ENCODE measurements at places on chromosomes 1 and 21.
A peak's percentile ranks its signal among the peaks of the same experiment; 100 is the strongest.

DNA sequence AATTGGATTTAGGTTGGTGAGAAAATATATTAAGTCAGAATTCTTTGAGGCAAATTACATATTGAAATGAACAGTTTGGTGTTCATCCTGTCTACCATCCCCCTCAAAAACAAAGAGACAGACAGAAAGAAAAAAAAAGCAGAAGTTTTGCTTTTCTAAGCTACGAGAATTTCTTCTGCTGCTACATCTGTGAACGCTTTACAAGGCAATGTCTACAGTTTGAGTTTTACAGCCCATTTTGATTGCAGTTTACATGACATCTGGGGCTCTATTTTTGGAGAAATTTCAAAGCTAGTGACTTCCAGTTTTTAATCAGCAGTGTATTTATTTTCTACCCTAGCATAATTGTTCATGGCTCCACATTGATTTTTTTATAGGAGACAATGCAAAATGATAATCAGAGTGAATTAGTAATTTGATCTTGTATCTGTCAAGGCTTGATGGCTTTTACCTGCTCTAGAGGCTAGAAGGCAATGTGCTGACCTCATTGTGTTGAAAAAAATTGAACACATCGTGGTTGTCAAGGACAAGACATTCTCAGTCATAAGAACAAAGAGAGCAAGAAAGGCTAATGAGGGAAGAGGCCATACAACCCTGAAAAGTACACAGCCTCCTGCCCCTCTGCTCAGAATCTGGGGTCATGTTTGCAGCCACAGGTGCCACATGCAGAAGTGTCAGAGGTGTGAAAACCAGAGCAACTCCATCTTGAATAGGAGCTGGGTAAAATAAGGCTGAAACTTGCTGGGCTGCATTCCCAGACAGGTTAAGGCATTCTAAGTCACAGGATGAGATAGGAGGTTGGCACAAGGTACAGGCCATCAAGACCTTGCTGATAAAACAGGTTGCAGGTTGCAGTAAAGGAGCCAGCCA, 201.0 kb upstream of the CAMK1G start:
- DNase-seq, result no peak

GRCh38 chr1:6183520-6183989, 3.4 kb upstream of the CHD5 start:
- peak; percentile 67 for DNase-seq

DNA sequence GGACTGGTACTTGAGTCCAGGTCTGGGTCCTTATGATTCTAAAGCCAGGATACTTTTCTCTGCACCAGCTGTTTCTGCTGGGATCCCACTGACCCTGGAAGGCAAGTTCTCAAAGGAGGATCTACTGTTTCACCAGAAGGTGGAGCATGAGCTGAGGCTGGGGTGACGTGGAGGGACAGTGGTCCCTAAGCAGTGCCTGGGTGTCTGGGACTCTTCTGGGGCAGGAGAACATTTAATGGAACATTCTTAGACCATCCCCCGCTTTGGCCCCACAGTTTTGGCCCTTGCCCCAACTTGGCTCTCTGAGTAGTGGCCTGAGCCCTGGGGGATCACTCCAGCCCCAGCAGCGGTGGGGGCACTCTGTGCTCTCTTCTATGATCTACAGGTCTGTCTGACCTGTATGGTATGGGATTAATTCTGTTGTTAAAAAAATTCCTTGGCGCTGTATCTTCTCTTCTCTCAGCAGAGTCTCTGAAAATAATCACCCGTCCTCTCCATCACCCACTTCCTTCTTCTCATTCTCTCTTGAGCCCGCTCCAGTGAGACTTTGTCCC, 60.3 kb upstream of the CSF3R start:
- peak; percentile 83 for DNase-seq

GRCh38 chr1:177571076-177571475, 398.8 kb downstream of the SEC16B start:
- DNase-seq, result peak; percentile 59

DNA sequence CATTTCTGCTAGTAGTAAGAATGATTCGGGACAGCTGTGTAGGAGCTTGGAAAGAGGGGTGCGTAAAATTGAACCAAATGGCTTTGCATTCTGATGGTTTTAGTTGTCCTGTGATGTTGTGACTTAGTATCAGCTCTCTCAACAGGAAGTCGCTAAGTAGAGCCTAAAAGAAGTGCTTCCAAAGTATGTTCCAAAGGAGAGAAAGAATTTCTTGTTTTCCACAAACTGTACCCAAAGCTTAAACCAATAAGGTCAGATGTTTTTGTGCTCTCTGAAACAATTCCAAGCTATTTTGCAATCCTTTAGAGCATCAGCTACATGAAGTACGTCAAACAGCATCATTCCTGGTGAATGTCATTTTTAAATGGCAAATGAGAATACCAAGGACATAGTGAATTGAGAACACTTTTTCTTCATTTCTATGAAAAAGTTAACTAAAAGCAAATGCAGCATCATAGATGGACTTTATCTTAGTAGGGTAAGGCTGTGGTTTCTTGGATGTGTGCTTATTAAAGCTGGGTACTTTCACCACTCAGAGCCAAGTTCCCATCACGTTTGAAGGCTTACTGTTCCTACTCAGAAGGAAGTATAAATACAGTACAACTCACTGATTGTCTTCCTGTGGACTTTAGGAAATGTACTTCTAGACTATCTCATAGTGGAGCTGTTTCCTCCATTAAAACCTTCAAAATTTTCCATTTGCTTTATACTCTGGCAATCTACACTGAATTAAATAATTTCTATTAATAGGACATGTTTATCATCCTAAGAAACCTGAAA, 148.6 kb downstream of the C1orf21 start:
- no peak for DNase-seq

DNA sequence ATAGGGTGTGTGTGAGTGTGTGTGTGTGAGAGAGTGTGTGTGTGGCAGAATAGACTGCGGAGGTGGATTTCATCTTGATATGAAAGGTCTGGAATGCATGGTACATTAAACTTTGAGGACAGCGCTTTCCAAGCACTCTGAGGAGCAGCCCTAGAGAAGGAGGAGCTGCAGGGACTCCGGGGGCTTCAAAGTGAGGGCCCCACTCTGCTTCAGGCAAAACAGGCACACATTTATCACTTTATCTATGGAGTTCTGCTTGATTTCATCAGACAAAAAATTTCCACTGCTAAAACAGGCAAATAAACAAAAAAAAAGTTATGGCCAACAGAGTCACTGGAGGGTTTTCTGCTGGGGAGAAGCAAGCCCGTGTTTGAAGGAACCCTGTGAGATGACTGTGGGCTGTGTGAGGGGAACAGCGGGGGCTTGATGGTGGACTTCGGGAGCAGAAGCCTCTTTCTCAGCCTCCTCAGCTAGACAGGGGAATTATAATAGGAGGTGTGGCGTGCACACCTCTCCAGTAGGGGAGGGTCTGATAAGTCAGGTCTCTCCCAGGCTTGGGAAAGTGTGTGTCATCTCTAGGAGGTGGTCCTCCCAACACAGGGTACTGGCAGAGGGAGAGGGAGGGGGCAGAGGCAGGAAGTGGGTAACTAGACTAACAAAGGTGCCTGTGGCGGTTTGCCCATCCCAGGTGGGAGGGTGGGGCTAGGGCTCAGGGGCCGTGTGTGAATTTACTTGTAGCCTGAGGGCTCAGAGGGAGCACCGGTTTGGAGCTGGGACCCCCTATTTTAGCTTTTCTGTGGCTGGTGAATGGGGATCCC, 18.3 kb upstream of the HDAC1 start:
- DNase-seq, result peak; percentile 92

DNA sequence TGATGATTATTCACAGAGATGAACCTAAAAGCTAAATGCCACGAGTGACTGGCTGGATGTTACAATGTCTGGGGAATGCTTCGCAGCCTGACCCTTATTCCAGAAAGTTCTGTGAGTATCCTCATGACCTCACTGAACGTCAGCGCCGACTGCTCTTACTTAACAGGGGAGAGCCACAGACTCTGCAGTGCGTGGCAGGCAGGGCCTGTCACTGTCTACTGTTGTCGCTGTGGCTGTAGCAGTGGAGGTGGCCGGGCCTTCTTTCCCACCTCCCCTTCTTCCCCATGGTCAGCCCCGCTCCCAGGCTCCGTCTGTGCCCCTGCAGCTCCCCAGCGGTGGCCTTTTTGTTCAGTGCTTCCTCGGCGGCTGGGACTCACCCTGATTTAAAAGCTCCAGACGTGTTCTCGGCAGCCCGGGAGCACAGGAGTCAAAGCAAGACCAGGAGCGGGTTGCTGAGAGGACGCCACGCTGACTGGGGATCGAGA, 52.2 kb upstream of the TARBP1 start:
- peak; percentile 68 for DNase-seq

- peak; percentile 85 for DNase-seq
Observed at GRCh38 chr1:244353551-244354091, 98.1 kb downstream of the ADSS2 start.

- peak; percentile 67 for DNase-seq
Observed at GRCh38 chr1:233614743-233615521, 1.0 kb downstream of the KCNK1 start.

GRCh38 chr1:178498896-178499675, 2.3 kb upstream of the CLEC20A start:
- peak; percentile 71 for DNase-seq

DNA sequence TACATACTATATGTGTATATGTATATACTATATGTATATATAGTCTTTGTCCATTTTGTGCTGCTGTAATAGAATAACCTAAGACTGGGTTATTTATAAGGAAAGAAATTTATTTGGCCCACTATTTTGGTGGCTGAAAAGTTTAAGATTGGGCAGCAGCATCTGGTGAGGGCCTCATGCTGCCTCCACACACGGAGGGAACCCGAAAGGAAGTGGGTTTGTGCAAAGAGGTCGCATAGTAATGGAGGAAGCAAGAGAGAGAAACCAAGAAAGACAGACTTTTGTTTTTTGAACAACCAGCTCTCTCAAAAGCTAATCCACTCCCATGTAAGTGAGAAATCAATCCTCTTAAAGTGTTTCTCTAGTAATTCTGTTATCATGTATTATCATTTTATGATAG, 1147.3 kb downstream of the NCAM2 start:
- DNase-seq, result no peak

DNA sequence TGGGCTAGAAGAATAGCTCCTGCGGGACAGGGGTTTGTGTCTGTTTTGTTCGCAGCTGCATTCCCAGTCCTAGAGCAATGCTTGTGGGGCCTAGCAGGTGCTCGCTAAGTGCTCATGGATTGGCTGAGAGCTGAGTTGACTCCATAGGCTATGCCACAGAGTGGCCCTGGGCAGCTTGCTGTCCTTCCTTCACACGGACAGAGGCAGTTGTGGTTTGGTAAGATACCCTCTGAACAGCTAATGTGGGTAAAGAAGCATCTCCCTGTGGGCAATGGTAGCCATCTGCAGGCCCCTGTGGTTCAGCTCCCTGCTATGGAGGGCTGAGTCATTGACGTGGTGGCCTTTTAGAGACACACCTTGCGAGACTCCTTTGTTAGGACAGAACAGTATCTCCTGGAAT, 23.5 kb upstream of the LBR start:
- DNase-seq, result peak; percentile 45

DNA sequence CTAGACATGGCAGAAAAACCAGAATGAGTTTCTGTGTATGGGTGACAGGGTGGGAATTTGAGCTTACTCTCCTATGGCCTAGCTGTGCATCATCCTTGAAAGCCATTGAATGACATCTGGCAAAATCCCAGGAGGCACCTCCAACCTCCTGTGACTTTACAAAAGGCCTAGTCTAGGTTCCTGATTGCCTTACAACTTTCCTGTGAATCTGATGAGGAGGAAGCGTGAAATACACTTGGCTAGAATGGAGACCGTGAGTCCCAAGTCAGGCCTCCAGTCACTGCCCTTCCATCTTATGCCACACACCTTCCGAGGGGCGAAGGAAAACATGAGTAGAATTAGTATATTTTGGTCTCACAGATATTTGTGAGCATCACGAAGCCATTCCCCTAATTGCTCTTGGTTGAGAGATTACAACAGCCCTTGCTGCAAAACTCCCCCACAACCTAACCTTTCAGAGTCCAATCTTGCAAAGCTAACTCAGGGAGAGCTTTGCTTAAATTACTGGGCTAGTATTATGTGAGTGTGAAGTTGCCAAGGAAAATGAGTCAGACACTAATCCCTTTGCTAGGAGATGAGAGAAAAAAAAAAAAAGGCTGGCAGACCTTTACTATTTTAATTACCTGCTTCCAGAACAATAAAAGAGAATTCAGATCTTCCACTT, 36.3 kb upstream of the PAXBP1 start:
- peak; percentile 44 for DNase-seq

DNA sequence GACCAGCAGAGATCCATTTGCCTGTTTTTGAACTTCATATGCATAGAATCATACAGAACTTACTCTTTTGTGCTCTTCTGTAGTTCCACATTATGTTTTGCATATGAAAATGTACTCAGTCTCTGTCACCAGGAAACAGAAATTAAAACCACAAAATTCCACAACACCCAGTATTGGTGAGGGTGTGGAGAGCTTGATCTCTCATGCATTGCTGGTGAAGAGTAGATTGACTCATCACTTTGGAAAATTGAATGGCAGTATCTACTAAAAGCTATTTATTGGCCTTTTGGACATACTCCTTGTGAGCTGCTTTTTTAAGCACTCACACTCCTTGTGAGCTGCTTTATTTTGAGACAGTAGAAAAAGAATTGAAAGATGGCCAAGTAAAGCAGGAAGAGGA, 43.3 kb downstream of the VTCN1 start:
- no peak for DNase-seq

GRCh38 chr21:44702973-44703730, 6.2 kb downstream of the KRTAP10-12 start:
- peak; percentile 66 for DNase-seq

- no peak for DNase-seq
Observed at GRCh38 chr1:61083807-61084440, 1.6 kb downstream of the NFIA start.

- no peak for DNase-seq
Observed at GRCh38 chr1:109767637-109768334, 4.1 kb upstream of the EPS8L3 start.

- peak; percentile 64 for DNase-seq
Observed at GRCh38 chr1:43435146-43436145, 18.3 kb downstream of the HYI start.

DNA sequence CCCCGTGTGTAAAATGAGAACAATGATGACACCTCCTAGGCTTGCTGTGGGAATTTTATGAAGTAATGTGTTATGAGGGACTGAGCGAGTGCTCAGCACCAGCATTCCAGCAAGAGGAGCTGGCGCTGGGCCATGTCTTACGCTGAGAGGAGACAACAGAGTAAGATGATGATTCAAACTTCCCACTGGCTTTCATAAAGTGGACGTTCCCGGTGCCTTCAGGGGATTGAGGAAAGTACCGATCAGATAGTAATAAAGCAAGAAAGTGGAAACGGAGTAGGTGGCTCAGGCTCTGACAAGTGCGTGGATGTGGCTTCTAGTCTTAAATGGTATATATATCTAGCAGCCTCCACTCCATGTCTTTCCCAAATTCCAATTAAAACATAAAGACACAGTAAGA, 23.8 kb downstream of the EPHA10 start:
- no peak for DNase-seq

DNA sequence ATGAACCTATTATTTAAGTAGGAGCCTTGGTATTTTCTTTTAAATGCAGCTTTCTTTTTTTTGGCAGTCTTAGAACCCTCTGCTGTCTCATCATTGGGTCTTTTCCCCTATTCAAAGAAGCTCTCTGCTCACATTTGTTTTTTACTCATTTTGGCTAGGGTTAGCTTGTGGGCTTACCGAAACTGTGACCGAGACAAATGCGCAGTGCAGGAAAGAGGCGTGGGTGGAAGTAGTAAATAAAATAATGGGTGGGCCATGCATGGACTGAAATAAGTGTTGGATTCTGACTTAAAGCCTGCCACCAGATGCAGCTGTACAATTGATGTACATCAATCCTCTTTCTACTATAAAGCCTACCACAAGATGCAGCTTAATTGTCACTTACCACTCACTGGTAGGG, 14.7 kb downstream of the XPR1 start:
- no peak for DNase-seq
